ENCODE measurements at places on chromosomes 1 and 21.

DNA sequence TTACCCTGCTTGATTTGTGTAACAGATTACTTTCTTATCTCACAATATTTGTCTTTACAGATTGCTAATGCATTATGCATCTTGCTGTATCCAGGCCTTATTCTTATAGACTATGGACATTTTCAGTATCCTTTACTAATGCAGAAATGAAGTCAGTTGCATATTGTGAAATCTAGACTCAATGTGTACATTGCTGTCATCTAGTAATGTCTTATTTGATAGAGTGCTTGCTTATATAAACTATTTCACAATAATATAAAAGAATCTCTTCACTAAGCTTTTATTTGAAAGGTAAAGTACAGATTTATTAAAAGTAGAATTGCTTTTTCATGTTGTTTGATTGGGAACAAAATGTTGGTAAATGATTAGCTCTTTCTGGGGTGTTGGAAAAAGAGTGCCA, 39.6 kb downstream of the ALG6 start:
- DNase-seq, result no peak

GRCh38 chr1:211735208-211736170, 60.1 kb upstream of the NEK2 start:
- no peak for DNase-seq

- DNase-seq, result no peak
Observed at GRCh38 chr1:33863779-33864178, at the start of gene HMGB4. Gene HMGB4, plus strand, starts transcription at chr1:33864079. Its CDS starts 113 bp downstream, at chr1:33864192.

DNA sequence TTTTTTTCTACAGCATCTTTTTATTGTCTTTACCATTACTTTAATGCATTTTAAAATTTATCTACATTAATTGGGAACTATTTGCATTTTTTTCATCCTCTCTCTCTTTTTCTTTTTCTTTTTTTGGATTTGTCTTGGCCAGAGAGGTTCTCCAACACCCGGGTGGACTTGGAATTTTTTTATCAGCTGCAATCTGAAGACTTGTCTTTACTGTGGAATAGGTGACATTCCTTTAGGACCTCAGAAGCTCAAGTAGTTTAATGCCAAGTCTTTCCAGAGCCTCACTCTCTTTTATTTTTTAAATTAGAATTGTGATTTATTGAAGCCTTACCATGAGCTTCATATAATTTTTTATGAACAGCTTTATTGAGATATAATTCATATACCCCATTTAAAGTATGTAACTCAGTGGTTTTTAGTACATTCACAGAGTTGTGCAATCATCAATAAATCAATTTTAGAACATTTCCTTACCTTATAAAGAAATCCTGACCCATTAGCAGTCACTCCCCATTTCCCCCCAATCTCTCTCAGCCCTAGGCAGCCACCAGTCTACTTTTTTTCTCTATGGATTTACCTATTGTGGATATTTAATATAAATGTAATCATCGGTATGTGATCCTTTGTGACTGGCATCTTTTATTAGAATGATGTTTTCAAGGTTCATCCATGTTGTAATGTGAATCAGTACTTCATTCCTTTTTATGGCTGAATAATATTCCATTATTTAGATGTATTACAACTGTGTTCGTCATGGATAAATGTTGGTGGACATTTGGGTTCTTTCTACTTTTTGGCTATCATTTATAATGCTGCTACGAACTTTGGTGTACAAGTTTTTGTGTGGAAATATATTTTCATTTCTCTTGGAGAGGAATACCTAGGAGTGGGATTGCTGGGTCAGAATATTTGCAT, 6.2 kb downstream of the TUFT1 start:
- DNase-seq, result no peak

DNA sequence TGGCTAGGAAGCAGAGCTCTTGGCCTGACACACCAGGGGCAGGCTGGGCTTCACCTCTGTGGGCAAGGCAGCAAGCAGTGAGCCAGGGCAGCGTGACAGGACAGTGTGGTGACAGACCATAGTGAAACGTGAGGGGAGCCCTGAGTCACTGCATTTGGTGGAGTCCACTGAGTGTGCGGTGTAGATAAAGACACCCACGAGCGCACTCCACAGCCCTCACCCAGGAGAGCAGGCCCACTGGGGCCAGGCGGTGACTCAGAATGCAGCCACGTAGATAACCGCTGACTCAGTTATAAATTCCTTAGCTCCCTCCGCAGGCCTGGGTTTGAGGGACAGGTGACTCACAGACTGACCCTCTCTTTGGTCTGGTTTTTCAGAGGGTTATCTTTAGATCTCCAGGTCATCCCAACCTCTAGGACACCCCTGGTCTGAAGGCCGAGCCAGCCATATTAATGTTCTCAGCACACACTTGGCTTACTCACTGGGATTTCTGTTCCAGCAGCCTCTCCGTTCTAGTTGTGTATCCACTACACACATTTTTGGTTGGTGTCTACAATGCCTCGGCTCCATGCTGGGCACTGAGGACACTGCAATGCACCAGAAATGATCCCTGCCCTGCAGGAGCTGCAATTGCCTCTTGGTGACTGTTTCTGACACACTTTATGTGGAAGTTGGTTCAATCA, 90.2 kb upstream of the TSPAN2 start:
- DNase-seq, result no peak

- DNase-seq, result no peak
Observed at GRCh38 chr1:208455821-208456220, 211.6 kb upstream of the PLXNA2 start.

DNA sequence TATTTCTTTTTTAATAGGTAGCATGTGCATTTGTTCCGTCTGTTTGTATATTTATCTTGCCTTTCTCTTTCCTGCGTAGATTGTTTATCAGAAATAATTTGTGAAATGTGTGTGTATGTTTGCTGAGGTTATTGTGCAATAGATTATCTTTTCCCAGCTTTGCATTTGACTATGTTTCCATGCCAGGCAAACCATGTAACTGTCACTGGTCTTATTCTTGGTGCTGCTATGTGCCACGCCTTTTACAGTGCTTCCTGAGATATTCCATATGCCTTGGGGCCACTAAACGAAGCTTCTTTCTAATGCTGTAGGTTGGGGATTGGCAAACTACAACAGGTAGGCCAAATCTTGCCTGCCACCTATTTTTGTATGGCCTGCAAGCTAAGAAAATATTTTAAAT, 598.8 kb downstream of the PLPP3 start:
- no peak for DNase-seq

DNA sequence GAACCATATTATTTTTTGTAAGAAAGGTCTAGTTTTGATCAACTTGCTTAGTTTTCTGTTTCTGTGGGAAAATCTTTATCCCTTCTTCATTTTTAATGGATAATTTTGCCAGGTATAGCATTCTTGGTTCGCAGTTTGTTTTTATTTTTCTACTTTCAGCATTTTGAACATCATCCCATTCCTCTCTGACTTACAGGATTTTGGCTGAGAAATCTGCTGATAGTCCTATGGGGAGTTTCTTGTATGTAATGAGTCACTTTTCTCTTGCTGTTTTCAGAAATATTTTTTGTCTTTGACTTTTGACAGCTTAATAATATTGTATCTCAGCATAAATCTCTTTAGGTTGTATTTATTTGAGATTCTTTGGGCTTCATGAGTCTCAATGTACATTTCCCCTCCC, 389.1 kb downstream of the PBX1 start:
- no peak for DNase-seq

DNA sequence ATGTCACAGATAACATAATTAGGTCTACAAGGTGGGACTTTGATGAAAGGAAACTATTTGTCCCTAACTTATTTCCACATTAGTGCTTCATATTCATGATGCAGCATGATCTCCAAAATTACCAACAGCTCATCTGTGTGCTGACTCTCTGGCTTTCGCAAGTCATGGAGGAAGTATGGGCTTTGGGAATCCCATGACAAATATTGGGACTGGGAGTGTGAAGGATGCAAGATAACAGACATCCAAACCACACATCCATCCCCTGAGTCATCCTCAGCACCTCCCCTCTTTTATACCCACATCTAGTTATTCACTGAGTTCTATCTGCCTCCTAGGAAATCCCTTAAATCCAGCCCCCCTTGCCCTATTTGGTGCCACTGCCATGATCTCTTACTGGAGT, 102.8 kb upstream of the COL24A1 start:
- DNase-seq, result no peak

DNA sequence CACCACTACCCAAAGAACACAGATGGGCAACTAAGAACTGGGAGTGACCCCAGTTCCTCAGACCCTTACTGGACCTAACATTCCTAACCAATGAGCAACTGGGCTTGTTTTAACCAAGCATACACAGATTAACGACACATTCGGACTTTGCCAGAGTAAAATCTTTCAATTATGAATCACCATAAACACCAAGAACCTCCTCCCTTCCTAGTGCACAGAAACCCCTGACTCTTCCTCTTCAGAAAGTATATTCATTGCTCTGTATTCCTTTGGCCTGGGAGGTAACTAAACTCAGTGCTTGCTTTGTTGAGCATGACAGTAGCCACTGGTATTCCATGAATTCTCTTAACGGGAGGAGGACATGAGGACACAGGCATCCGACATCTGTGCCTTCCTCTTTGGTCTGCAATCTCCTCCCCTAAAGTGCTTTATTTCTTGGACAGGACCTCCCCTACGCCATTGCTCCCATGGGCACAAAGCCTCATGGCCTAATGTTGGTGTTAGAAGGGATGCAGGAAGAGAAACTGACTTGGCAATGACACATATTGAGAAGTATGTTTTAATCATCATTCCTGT, 42.7 kb downstream of the SEC16B start:
- no peak for DNase-seq

- no peak for DNase-seq
Observed at GRCh38 chr1:180160357-180160756, 5.7 kb downstream of the QSOX1 start.

DNA sequence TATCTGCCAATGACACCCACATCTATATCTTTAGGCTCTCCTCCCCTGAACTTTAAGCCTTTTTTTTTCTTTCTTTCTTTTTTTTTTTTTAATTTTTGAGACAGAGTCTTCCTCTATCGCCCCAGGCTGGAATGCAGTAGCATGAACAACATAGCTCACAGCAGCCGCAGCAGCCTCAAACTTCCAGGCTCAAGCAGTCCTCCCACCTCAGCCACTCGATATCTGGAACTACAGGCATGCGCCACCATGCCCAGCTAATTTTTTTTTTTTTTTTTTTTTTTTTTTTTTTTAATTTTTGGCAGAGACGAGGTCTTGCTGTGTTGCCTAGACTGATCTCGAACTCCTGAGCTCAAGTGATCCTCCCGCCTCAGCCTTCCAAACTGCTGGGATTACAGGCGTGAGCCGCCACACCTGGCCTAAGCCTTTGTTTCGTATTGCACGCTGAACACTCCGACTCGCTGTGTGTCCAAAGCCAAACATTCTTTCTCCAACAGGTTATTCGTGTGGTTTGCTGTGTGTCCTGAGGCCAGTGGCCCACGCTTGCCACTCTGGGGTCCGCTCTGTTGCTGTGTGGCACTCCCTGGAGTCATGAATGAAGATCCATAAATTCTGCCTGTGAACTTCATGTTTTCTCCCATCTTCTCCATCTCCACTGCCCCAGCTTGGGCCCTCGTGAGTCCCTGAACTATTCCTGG, 119.4 kb downstream of the CAMTA1 start:
- DNase-seq, result no peak

DNA sequence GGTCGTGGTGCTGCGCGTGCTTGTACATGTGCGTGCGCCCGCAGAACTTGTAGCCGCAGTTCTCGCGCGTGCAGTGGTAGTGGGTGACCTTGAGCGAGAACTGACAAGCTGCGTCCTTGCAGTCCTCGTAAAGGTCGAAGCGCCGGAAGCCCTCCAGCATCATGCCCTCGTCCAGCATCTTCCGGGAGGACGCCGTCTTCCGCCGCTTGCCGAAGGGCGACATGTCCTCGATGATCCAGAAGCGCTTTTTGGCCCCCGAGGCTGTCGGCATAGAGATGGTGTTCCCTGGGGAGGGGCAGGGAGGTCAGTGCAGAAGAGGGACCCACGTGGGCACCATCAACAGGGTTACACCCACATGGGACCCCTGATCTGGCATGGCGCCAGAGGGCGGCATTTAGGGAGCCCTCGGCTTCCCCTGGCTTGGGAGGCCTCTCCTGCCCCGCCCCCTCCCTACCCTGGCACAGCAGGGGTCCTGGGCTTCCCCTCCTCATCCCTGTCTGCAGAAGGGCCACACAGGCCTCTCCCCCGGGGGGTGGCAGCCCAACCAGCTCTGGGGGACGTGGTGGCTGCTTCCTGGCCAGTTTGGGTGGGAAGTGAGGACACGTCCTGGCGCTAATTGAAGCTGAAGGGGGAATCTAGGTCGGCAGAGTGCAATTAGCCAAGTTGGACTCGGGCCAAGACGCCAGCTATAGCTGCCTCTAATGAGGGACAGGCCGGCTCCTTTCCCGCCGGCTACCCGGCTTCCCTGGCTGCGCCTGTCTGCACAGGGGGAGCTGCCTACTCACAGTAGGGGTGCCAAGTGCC, 156.5 kb downstream of the CASZ1 start:
- no peak for DNase-seq

DNA sequence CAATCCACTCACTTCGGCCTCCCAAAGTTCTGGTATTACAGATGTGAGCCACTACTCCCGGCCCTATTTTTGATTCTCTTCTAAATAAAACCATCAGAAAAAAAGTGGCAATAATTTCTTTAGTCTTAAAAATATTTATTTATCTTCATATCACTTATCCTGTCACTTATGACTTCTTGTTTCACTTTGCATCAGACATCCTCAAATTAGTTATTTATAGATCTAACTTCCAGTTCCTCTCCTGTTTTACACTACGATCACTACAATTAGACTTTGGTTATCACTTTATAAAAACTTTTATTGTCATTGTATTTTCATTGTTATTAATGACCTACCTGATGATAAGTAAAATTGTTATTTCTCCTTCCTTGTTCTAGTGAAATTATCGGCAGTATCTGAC, 783.4 kb upstream of the BRINP3 start:
- no peak for DNase-seq

DNA sequence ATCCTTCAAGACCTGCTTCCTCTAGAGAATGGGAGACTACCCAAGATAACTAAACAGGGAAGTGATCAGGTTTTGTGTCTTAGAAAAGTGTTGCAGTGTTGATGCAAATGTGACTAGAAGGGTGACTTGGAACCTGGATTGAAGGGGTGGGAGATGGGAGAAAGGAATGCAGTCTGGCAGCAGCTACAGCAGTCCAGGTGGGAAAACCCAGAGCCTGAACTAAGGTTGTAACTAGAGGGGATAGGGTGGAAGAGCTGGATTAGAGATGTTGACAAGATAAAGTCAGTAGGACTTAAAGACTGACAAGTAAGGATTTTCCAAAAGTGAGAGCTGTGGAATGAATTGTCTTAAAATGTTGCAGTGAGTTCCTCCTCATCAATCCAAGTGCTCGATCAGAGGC, 7.1 kb upstream of the SHISA4 start:
- DNase-seq, result no peak

- no peak for DNase-seq
Observed at GRCh38 chr1:116185161-116185701, 74.0 kb downstream of the MAB21L3 start.
